ENCODE measurements at places on chromosomes 7 and 10. TPM values are rescaled to one million over a fixed set of nuclear protein-coding genes. Genes with fewer than 3 reads are reported as not detected.
A peak's percentile ranks its signal among the peaks of the same experiment; 100 is the strongest.

The NSUN5 gene
- polyA plus RNA-seq: 53.2 TPM

The CYP3A4 gene
- polyA plus RNA-seq: not detected

The ENKUR gene
- not detected for polyA plus RNA-seq

The PGAM2 gene
- polyA plus RNA-seq: not detected

The NCF1 gene
- 9.0 TPM for polyA plus RNA-seq

The CRYGN gene
- 0.69 TPM for polyA plus RNA-seq

- H3K4me1 ChIP-seq: peaks cover 14% of the 10 kb centered on the region
- no peak overlapping the region for H3K27ac ChIP-seq
- H3K27me3 ChIP-seq: no peaks in the 10 kb centered on the region
These were observed 51.7 kb downstream of the MAPK8 start for GRCh38 chr10:48358162-48358561.

DNA sequence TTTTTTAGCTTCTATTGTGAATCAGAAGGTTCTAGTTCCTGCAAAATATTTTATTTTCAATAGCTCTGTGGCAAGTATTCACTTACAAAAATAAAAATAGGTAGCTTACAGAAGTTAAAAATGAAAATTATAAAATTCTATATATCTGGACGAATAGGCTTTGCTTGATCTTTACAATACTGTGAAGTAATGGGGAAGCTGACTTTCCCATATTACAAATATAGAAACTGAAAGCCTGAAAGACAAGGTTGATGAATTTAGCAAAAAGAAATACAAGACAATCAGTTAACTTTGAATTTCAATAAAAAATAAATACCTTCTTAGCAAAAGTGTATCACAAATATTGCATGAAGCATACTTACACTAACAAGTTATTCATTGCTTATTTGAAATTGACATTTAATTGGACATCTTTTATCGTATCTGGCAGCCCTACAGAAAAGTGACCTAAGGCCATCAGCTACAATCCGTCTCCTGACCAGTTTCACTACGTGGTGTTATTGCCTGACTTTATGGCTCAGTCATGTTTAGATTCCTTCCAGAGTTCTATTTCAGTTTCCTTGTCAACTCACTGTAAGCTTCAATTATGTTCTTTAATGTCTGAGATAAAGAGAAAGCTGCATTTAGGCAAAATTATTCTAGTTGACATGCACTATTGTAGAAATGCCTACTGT lies 310.5 kb upstream of the HGF start:
- H3K36me3 ChIP-seq: no peaks in the 10 kb centered on the region
- no peak overlapping the region for H3K4me3 ChIP-seq
- no peak for DNase-seq
- no peak overlapping the region for H3K27ac ChIP-seq
- H3K27me3 ChIP-seq: no peaks in the 10 kb centered on the region

- no peaks in the 10 kb centered on the region for H3K4me1 ChIP-seq
- H3K36me3 ChIP-seq: peaks cover 12% of the 10 kb centered on the region
- no peaks in the 10 kb centered on the region for H3K27me3 ChIP-seq
- no peak overlapping the region for H3K4me3 ChIP-seq
- H3K27ac ChIP-seq: no peak overlapping the region
- no peak for DNase-seq
These were observed 23.7 kb downstream of the UBN2 start for GRCh38 chr7:139254728-139255127.

DNA sequence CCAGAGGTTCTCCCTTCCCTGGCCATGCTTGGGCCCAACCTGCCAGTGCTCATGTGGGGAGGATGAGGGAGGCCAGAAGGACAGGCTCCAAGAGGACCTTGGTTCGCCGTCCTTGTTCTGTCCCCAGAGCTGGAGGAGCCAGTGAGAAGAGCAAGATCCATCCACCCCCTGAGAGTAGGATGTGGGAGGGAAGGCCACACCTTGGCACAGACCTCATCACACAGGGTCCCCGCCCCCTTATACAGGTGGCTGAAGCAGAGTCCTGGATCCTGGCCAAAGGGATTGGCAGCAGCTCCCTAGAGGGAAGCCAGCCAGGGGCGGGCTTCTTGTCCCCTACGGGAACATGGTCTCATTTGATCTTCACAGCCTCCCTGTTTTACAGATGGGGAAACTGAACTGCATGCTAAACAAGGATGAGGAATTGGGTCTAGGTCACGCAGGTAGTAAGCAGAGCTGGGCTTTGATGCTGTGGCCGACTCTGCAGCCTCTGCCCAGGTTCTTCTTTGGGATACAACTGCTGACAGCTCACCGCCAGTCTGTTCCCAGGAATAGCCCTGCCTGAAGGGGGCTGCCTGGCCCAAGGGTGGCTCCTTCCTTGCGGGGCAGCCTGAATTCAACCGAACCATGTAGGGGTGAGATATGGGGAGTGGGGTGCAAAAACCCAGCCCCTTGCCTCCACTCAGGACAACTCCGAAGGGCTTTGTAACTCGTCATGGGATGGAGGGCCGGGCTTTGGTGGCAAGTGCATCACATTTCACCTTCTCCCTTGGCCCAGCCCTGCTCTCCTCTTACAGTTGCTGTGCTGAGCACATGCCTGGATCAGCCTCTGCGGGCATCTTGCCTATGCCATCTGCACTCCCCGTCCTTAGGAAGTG lies 62.2 kb upstream of the KDM7A start:
- no peak overlapping the region for H3K27ac ChIP-seq
- no peak for DNase-seq
- H3K36me3 ChIP-seq: no peaks in the 10 kb centered on the region
- no peak overlapping the region for H3K4me3 ChIP-seq
- H3K4me1 ChIP-seq: peaks cover 7% of the 10 kb centered on the region

- H3K27ac ChIP-seq: no peak overlapping the region
- no peak overlapping the region for H3K4me3 ChIP-seq
- H3K4me1 ChIP-seq: no peaks in the 10 kb centered on the region
- DNase-seq: no peak
- no peaks in the 10 kb centered on the region for H3K36me3 ChIP-seq
These were observed 89.1 kb downstream of the NEUROD6 start for GRCh38 chr7:31251441-31251840.

GRCh38 chr7:156896388-156897022 lies 3.5 kb upstream of the LMBR1 start:
- H3K36me3 ChIP-seq: no peaks in the 10 kb centered on the region
- no peak overlapping the region for H3K4me3 ChIP-seq
- peaks cover 3% of the 10 kb centered on the region for H3K27me3 ChIP-seq
- H3K27ac ChIP-seq: peak overlapping the region; percentile 36
- no peak for DNase-seq

DNA sequence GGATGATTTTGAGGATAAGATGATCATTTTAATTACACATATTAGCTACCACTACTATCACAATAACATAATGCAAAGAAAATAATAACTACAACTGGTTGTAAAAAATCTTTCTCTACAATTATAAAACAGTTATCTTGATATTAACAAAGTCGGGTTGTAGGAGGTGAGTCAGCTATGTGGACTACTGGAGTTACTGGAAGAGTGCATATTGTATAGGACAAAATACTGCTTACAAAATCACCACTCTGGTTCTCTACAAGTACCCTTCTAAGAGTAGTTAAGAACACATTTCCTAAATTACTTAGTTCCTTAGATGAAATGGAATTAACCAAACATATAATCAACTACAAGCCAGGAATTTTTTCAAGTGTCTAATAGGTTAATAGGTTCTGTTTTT lies 74.1 kb downstream of the HYCC1 start:
- H3K27ac ChIP-seq: no peak overlapping the region
- no peaks in the 10 kb centered on the region for H3K36me3 ChIP-seq
- H3K4me1 ChIP-seq: no peaks in the 10 kb centered on the region

DNA sequence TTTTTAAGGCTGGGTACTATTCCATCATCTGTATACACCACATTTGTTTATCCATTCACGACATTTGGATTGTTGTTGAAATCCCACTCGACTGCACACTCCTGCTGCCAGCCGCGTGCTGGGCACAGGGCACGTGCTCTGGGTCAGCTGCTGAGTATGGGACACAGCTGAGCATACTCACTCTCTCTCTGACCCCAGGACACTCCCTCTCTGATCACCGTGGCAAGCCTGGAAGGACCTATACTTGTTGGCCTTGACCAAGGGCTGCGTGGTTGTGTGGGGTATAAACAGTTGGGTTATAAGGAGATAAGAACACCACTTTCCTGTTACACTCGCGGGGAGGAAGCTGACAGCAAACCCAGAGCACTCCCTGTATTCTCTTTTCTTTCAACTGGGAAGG lies 153.0 kb upstream of the RHEB start:
- H3K27ac ChIP-seq: no peak overlapping the region
- DNase-seq: no peak
- H3K4me1 ChIP-seq: peaks cover 8% of the 10 kb centered on the region

- no peak overlapping the region for H3K4me3 ChIP-seq
- no peak for DNase-seq
- H3K4me1 ChIP-seq: no peaks in the 10 kb centered on the region
- H3K27ac ChIP-seq: no peak overlapping the region
- H3K27me3 ChIP-seq: no peaks in the 10 kb centered on the region
These were observed 91.4 kb downstream of the EEPD1 start for GRCh38 chr7:36244429-36244828.
